ENCODE measurements at places on chromosomes 1 and 21.

DNA sequence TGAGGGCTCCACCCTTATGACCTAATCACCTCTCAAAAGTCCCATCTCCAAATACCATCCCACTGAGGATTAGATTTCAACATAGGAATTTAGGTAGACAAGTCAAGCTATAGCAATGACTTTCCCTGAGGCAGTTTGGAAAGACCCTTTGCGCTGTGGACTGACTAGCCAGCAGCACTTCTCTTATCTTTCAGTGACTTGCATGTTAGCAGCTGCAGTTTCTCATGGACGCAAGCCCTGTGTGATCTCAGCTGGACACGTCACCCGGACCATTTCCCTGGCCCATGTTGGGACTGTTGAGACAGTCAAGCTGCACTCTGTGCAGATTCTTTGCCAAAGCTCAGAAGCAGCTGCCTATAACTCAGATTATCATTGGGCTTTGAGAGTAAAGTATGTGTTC lies 408.1 kb upstream of the USP24 start:
- DNase-seq: no peak

- DNase-seq: no peak
Measured at GRCh38 chr1:50438945-50439344, 15.7 kb upstream of the DMRTA2 start.

DNA sequence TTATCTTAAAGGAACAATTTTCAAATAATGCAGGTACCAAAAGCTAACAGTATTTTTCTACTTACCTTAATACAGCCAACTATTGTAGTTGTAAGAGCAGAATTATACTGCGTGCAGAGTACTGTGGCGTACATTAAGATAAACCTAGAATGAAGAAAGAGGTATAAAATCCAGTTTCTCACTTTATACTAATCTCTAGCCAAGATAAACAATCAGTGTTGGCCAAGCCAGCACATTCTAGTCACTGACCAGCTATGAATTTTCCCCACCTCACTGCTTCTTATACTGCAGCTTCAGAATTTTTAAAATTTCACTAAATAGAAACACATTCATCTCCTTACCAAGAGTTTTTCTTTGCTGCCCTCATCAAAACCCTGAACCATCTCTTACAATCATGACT lies 33.6 kb downstream of the SLC35D1 start:
- DNase-seq: peak; percentile 72

DNA sequence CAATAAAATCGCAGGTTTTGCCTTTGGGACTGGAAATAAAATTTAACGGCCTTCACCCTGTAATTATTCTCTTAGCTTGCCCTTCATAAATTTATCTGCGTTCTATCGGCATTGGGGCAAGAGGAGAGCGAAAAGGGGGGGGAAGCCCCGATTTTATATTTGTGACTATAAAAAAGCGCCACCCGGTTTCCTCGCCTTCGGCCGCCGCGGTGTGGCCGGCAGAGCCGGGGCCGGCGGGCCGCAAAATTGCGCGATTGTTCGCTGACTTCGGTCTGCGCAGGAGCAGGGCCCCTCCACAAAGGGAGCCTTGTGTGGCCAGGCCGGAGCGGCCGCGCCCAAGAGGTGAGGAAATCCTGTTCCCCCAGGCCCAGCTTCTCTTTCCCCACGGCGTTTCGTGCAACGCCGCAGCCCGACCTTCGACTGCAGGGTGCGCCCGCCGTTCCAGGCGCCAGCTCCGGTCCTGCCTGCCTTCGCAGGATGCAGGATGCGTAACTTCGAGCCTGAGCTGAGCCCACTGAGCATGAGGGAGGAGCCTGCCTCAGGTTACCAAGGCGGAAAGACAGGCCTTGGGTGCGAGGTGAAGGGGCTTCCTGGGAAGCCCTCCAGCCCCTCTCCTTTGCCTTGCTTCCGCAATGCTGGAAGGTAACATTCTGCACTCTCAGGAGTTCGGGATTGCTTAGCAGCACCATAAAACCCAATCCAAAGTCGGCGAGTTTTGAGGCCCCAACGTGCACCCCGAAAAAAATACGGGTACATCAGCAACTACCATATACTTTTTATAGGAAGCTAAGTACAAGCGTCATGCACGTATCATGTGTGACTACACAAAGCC lies 4.9 kb upstream of the TBX15 start:
- DNase-seq: no peak

DNA sequence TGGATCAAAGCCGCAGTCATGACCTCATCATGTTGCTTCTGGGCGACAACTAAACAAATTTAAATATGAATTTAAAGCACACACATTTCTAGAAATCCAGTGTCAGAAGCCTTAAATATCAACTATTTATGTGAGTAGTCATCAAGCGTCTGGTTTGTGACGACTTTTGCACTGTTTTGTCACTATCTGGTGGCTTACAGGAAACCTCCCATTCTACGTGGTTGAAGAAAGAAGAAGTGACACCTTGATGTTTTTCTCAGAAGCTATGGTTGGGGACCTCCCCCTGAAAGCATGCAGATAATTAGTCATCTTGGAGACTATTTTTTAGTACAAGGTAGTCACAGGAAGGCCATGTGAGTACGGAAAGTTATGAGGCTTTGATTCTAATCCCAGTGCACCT lies 58.5 kb downstream of the TENT5C start:
- no peak for DNase-seq

GRCh38 chr1:216665406-216665805 lies 57.8 kb downstream of the ESRRG start:
- peak; percentile 34 for DNase-seq

Measured in fibroblast of upper back skin (primary cell).